ENCODE measurements at places on chromosomes 5 and 9.

DNA sequence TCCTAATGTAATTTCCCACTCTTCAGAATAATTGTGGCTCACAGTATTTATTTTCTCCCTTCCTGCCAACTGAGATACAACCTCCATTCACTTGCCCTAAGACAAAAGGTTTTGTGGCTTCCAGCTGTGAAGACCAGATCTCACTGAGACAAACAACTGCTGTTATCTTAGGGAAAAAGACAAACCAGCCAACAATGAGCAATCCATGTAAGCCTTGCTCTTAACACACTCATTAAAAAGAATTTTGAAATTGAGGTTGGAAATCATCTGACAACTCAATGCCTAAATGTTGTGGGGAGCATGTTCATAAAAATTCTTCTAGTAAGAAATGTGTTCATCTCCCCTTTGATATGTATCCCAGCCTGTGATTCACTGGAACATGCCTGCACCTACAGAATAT is 132.9 kb downstream of the ADAMTSL1 start:
- peak; percentile 71 for DNase-seq

GRCh38 chr9:135526730-135527571 is 5.7 kb downstream of the LCN1 start:
- DNase-seq: peak; percentile 37

DNA sequence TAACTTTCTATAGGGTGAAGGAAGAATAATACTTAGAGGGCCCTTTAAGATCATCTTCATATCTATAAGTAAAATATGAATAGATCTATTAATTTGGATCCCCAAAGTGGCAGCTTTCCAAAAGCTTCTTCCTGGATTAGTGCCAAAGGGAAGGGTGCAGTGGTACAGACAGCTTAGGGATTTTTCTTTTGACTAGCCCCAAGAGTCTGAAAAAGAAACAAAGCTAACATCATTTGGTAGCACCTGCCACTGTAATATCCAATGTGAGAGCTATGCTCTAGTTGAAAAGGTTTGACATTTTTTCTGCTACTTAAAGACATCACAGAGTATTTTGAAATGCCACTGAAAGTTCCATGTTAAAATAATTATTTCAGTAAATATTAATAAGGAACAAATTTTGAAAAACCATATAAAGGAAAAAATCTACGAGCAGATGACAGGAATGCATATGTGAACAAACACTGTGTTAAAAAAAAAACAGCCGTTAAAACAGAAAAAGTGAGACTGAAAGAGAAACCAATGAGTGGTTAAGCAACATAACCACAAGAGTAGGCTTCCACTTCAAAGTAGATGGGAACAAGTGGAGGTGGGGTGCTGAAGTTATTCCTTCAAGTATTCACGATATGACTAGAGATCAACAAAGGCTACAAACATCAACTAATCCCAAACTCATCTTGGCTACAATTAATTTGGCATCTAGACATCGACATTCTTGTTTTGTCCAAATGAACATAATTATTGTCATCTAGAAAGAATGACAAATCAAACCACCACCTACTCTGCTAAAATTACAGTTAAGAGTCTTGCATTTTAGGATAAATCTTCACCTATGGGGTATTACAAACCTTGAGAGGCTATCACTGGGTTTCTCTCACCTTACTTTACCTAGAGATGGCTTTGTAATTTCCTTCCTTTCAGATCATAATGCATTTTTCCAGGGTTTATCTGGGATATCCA is 137.5 kb downstream of the CPLANE1 start:
- no peak for DNase-seq

DNA sequence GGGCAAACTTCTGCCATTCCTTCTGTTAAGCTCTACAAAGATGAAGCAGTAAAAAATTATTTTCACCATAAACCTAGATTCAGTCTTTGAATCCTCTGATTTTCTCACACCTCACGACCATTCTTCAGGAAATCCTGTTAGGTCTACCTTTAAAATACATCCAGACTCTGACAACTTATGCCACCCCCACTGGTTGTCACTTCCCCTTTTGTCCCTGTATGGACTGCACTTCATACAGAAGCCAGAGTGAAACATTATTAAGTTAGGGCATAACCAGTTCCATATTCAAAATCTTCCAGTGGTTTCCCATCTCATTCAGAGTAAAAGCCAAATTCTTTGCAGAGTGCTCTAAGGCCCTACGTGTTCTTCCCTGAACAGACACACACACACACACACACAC is 499.8 kb downstream of the RASEF start:
- no peak for DNase-seq

- no peak for DNase-seq
These were observed 918 bp upstream of the SLC9A3 start for GRCh38 chr5:524973-525761.

Data from GM23338 (cell line).